A172 (cell line): ENCODE measurements at places on chromosomes 13 and 19.

GRCh38 chr13:22103046-22104027 is 432.5 kb downstream of the FGF9 start:
- DNase-seq: no peak

- peak; percentile 50 for DNase-seq
Observed at GRCh38 chr13:101289764-101290163, 126.5 kb downstream of the NALCN start.

DNA sequence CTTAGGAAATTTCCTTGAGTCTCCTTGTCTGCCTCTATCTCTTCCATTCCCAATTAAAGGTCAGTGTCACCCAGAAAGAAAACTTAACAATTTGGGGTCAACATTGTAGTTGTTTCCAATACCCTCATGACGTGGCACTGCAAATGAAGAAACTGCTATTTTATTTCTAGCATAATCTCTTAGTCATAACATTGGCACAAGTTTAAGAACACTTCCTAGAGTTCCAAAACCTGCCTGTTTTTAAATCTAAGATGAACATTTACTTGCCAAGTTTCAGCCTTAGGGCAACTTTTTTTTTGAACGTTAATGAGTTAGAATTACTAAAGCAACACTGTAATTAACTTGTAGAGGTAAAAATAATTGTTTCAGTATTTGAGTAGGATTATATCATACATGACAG is 108.0 kb downstream of the LMO7 start:
- no peak for DNase-seq

- DNase-seq: no peak
Observed at GRCh38 chr19:19594381-19594780, 24.1 kb downstream of the PBX4 start.

- no peak for DNase-seq
Observed at GRCh38 chr13:107005577-107005976, 437.6 kb upstream of the ARGLU1 start.

GRCh38 chr13:94712812-94713560 is 641 bp upstream of the SOX21 start:
- DNase-seq: no peak

GRCh38 chr13:99041788-99042187 is 63.9 kb upstream of the DOCK9 start:
- DNase-seq: no peak

- DNase-seq: no peak
Observed at GRCh38 chr19:7360393-7360984, 11.8 kb downstream of the ARHGEF18 start.

DNA sequence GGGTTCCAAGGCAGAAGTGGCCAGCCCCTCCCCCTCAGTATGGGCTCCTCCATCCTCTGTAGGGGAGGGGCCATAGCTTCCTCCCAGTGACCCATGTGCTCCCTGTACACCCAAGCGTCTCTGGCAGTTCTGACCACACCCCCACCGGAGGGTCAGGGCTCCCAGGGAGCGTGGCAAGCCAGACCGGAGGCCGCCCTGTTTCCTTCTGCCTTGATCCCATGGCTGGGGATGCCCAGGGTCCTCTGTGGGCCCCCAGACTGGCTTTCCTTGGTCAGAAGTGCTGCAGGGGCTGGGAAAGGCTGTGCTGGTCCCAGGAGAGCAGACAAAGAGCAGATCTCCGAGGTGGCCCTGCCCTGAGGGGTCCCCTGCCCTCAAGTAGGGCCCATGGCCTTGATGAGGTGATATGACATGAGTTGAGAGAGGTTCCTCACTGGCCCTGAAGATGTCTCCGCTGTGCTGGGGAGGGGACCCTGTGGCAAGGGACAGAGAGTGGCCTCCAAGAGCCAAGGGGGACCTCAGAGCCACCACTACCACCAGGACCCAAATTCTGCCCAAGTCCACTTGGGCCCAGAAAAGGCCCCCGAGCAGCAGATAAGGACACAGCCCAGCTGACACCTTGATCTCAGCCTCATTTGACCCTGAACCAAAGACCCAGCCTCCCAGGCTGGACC is 7.8 kb upstream of the F2RL3 start:
- DNase-seq: no peak

- DNase-seq: no peak
Observed at GRCh38 chr13:112875627-112876026, 93.4 kb upstream of the MCF2L start.

- DNase-seq: no peak
Observed at GRCh38 chr19:14021474-14021873, 6.5 kb upstream of the RLN3 start.

DNA sequence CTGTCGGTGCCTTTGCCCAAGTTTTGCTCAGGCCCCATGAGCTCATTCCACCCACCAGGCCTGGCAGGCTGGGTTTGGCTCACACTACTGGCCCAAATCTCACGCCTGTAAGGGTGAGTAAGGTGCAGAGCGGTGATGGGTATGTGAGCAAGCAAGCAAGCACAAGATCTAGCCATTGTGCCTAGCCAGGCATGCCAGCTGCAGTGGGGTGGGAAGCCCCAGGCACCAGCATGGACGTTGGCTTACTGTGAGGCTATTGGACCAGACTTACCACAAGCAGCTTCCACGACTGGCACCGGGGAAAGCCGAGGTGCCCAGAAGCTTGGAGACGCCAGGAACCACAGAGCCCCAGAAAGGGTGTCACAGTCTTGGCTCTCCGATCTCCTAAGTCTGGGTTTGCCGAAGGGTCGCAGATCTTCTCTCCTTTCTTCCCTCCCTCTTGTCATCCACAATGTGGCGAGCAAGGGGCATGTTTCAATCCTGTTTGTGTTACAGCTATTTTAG is 2659.4 kb upstream of the PCDH20 start:
- DNase-seq: no peak

DNA sequence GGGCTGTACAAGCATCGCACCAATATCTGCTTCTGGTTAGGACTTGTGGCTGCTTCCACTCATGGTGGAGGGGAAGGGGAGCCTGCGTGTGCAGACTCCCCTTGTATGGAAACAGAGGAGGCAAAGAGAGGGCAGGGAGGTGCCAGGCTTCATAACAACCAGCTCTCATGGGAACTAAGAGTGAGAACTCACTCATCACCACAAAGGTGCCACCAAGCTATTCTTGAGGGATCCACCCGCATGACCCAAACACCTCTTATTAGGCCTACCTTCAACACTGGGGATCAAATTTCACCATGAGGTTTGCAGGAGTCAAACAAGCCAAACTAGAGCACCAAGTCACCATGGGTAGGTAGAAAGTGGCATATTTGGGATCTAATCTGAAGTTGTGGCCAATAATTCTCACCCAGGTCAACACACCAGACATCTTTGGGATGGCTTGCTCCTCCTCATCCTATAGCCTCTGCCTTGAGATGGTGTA is 46.4 kb downstream of the RUBCNL start:
- DNase-seq: no peak

GRCh38 chr13:36548129-36548528 is 115.8 kb downstream of the CCNA1 start:
- DNase-seq: no peak

DNA sequence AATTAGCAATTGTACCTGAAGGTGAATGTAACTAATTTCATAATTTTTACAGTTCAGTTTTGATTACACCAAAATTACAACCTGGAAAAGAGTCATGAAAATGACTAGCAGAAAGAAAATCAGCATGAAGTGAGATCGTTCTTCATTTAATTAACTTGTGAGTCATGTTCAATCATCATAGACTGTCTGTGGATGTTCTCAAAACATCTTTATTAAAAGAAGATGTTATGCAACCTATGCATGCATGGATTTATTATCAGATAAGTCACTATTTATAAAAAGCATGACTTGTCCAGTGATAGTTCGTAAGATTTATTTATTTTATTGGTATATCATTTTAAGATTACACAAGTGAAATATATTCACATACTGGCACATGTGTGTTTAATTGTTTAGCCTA is 245.9 kb downstream of the ITGBL1 start:
- DNase-seq: no peak

GRCh38 chr13:45040173-45040572 is 50.8 kb downstream of the GPALPP1 start:
- peak; percentile 7 for DNase-seq

GRCh38 chr13:93984876-93985275 is 494.6 kb downstream of the DCT start:
- DNase-seq: no peak

- no peak for DNase-seq
Observed at GRCh38 chr13:113888701-113889330, 24.9 kb upstream of the GAS6 start.

DNA sequence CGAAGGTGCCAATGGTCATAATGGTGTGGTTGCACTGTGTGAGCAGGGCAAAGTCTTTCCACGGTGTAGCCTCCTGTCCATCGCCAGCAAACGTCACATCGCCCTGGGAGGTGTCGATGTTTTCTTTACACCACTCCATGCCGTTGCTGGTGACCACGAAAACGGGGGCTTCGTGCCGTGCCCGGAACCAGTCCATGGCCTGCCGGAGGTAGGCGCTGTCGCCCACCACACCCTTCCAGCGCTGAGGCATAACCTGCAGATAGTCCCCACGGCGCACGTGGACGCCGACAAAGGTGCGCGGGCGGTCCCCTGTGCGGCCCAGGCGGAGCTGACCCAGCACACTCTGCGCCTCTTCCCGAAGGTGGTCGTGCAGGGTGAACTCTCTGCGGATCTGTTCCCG is 2.1 kb downstream of the FUT1 start:
- no peak for DNase-seq

GRCh38 chr13:21530656-21531055 is 71.6 kb upstream of the ZDHHC20 start:
- no peak for DNase-seq

GRCh38 chr19:3338541-3339181 is 27.7 kb upstream of the NFIC start:
- DNase-seq: peak; percentile 35

DNA sequence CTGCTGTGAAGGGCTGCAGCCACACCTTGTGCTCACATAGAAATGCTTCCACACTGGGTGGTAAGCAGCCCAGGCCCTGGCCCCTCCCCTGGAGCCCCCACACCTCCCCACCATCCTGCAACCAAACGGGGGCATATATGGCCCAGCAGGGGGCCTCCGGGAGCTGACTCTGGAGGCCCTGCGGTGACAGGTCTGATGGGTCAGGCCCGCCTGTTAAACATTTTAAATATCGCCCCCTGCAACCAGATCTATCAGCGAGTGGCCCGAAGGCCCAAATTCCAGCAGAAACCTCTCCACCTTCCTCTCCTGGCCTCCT is 48.0 kb upstream of the KATNAL1 start:
- no peak for DNase-seq

GRCh38 chr19:5394551-5395505 is 54.2 kb upstream of the PTPRS start:
- no peak for DNase-seq

- DNase-seq: no peak
Observed at GRCh38 chr19:30206187-30206586, 166.0 kb upstream of the ZNF536 start.
